ENCODE measurements at places on chromosomes 11 and 22. TPM values are rescaled to one million over a fixed set of nuclear protein-coding genes. Genes with fewer than 3 reads are reported as not detected.

DNA sequence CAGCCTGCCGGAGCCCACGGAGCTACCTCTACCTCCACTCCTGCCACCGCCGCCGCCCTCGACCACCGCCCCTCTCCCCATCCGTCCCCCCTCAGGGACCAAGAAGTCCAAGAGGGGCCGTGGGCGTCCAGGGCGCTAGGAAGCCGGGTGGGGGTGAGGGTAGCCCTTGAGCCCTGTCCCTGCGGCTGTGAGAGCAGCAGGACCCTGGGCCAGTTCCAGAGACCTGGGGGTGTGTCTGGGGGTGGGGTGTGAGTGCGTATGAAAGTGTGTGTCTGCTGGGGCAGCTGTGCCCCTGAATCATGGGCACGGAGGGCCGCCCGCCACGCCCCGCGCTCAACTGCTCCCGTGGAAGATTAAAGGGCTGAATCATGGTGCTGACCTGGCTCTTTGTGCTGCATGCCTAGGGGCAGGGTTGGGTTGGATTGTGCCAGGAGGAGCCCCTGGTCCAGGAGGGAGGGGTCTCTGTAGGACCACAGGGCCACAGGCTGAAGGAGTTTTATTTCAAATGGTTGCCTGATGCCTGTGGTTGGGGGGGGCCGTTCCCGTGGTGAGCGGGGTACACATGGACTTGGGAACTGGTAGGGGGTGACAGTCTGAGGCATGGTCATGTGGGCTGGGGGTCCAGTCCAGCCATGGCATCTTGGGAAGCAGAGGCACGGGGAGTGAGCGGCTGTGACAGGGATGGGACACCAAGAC is 2.3 kb downstream of the PTPRCAP start:
- no peak overlapping the region for H3K27ac ChIP-seq
- peaks cover 19% of the 10 kb centered on the region for H3K36me3 ChIP-seq
- H3K27me3 ChIP-seq, result no peaks in the 10 kb centered on the region
- H3K4me3 ChIP-seq, result no peak overlapping the region
- no peak for DNase-seq

GRCh38 chr11:68092411-68092810 is 28.8 kb downstream of the CHKA start:
- H3K4me1 ChIP-seq, result no peaks in the 10 kb centered on the region
- H3K36me3 ChIP-seq, result peaks cover 3% of the 10 kb centered on the region
- no peaks in the 10 kb centered on the region for H3K27me3 ChIP-seq
- no peak overlapping the region for H3K27ac ChIP-seq

DNA sequence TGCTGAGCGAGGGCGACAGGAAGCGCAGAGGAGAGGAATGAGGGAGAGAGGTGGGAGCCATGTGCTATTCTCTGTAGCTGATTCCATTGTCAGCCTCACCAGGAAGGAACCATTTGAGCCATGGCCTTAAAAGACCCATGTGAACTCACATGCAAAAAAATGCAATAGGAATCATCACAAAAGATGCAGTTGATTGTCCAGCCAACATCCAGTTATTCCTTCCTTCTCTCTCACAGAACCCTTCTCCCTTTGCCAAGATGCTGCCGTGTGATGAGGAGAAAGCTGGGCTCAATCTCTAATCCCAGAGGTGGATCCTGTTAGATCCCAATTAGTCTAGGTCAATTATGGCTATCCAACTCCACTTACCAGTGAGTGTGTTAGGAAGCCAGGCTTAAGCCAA is 58.2 kb upstream of the RRAS2 start:
- H3K27me3 ChIP-seq, result no peaks in the 10 kb centered on the region
- no peaks in the 10 kb centered on the region for H3K36me3 ChIP-seq
- DNase-seq, result no peak
- H3K4me1 ChIP-seq, result peaks cover 6% of the 10 kb centered on the region
- no peak overlapping the region for H3K4me3 ChIP-seq

The CNIH2 gene
- 1.1 TPM for total RNA-seq

The KCNQ1OT1 gene
- 14.5 TPM for total RNA-seq

The ARHGAP8 gene
- 12.1 TPM for total RNA-seq
